ENCODE measurements at places on chromosomes 13 and 19.
A peak's percentile ranks its signal among the peaks of the same experiment; 100 is the strongest.

DNA sequence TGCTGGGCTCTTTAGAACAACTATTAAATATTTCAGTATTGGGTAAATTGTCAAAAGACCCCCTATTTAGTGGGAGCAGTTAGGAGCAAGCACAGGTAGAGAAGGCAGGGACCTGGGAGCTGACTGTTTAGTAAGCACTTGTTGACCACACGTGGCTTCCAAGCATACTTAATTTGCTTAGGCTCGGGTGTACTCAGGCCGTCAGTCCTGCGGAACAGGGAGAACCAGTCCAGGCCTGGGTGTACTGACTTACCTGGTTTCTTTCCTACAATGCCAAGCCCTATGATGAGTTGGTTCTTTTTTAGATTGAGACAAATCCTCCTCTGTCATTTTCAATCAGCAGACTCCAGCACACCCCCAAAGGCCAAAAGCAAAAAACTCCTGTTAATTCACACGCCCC is 90.0 kb downstream of the WDFY2 start:
- no peak for DNase-seq

GRCh38 chr13:38419312-38419873 is 69.7 kb downstream of the UFM1 start:
- DNase-seq: no peak

- DNase-seq: no peak
Observed at GRCh38 chr19:36409841-36410240, 8.6 kb downstream of the ZFP82 start.

DNA sequence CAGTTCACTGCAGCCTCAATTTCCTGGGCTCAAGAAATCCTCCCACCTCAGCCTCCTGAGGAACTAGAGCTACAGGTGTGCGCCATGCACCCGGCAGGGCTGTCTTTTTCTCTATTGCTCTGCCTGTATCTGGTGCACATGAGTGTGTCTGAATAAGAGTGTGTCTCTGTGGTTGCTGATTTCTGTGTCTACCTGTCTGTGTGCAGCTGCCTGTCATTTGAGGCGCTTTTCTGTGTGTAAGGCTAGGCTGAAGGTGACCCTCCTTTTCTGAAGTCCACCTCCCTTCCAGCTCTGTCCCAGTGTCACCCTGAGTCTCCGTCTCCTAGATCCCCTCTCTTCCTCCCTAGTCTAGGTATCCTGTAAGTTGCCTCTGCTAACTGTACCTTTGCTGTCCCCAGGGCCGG is 1.5 kb upstream of the PRR12 start:
- DNase-seq: no peak

DNA sequence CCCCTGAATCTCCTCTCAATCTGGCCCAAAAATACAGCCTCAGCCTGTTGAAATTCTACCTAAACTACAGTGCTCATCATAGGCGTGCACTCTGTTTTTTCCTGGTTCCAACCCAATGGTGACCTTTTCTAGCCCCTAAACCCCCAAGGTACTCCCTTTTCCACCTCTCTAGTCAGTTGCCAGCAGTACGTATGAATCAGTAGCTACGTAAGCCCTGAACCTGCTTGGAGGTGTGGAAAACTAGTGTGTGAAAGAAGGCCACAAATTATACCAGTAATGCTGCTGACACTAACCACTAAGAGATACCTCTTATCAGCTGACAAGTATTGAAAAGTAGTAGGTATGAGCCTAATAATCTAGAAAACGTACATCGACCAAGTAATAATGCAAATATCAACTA is 60.9 kb downstream of the FOXO1 start:
- DNase-seq: no peak

DNA sequence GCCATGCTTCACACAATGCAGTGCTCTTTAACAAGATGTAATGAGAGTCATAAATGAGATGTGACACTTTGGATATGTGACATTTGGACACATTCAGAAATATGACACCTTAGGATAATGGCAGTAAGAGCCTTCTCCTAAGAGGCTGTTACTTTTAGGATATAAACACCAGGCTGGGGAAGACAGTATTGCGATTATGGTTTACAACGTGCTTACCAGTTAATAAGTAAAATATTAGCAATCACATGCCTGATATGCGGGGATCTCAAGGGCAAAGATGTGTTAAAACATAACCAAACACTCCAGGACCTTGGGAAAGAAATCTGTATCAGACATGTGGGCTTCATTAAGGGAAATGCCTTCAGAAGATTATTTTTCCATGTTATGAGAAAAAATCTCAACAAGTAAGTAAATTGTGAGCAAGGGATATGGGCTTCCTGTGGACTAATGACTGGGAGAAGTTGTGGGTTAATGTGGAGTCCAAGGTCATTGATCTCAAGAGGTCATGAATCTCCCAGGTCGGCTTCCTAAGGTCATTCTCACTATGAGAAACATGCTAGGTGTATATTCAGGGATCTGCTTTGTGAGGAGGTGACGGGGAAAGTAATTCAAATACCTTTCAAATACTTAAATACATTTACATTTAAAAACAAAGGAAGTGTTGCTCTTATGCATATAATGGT is 105.3 kb downstream of the STARD13 start:
- no peak for DNase-seq

GRCh38 chr13:107650081-107650701 is 565.1 kb downstream of the LIG4 start:
- peak; percentile 7 for DNase-seq

DNA sequence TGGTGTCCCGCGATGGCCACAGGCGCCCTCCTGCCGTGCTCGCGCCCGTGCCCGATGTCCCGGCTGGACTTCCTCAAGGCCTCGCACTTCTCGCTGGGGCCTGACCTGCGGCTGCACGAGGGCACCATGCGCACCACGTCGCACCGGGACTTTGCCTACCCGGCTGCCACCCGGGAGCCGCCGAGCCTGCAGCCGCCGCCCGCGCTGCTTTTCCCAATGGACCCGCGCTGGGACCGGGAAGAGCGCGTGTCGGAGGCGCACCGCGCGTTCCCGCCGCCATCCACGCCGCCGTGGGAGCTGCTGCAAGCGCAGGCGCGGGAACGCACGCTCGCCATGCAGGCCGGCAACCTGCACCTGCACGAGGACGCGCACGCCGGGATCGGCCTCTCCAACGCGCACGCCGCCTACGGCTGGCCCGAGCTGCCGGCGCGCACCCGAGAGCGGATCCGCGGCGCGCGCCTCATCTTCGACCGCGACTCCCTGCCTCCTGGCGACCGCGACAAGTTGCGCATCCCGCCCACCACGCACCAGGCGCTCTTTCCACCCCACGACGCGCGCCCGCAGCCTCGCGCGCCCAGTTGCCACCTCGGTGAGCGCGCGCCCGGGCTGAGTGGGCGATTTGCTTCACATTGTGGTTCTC is 12.1 kb upstream of the PEX11G start:
- DNase-seq: peak; percentile 49

GRCh38 chr19:49340069-49340864 is 5.1 kb downstream of the CD37 start:
- no peak for DNase-seq

DNA sequence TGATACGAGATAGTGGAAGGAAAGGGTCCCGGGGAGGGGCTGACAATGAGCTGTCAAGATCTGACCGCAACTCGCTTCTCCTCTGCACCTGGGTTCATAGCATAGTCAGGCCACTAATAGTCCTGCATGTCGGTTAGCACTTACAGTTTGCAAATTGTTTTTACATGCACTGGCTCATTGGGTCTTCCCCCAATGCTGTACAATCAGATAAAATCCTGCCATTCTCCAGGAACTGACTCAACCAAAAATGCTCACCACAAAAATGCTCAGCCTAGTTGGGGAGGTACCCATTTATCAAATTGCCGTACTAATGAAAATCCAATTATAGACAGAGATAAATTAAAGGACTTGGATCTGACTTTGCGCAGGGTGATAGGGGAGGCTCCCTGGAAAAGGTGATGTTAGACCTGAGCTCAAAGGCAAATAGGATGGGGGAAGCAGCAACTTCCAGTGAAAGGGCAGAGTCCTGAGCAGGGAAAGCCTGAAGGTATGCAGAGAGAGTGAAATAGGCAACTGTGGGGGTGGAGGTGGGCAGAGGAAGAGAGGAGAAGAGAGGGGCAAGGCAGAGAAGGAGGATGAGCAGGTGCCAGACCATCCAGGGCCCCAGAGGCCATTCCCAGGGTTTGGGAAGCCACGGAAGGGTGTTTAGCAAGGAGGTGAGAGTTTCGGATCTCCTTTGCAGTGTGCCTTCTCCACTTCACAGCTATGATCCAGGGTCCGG is 326.1 kb upstream of the TSHZ3 start:
- no peak for DNase-seq

DNA sequence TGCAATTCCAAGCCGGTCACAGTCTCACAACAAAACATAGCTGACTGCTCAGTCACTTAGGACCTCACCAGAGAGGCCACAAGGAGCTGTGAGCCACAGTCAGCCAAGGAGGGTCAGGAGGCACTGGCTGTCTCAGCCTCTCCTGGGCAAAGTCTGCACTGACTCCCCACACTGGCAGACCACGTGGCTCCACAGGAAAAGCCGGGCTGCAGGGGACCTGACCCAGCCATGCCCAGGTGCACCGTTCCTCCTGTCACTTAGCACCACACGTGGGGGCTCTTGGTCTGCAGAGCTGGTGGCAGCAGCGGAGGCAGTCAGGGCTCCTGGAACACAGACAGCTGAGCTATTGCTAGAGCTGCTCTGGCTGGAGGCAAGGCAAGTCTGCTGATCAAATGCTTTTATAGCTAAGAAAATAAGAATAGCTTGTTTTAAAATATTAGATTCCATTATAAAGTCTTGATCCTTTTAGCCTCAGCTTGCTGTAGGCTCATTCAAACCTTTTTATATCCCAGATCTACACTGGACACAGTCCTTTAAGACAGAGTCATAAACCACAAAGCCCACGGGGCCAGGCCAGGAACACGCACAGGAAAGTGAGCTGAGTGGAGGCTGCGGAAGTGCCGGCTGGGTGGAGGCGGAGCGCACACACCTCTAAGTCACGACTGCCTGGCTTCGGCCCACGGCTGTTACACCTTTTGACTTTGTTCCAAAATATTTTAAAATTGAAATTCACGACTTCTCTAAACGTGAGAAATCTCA is 744.1 kb downstream of the UQCRFS1 start:
- no peak for DNase-seq

DNA sequence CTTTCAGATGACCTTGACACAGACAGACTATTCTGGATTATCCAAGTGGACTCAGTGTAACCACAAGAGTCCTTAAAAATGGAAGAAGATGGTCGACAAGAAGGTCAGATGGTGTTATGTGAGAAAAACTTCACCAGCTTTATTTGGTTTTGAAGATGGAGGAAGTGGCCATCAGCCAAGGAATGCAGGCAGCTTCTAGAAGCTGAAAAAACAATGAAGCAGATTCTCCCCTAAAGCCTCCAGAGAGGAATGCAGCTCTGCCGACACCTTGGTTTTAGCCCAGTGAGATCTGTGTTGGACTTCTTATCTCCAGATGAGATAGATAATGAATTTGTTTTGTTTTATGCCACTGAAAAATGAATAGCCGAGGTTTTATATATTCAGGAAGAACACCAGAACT is 501.5 kb downstream of the DCT start:
- no peak for DNase-seq

- no peak for DNase-seq
Observed at GRCh38 chr13:112251930-112252585, 124.1 kb upstream of the SPACA7 start.

Data from stimulated activated CD4-positive, alpha-beta T cell treated with anti-CD3 and anti-CD28 coated beads, Interleukin-12 subunit alpha, Interleukin-12 subunit beta, amount 100 ng/mL, for 48 hours (primary cell).